ENCODE measurements at places on chromosomes 16 and 17. TPM values are rescaled to one million over a fixed set of nuclear protein-coding genes. Genes with fewer than 3 reads are reported as not detected.

Gene PTX4
- not detected for total RNA-seq

Gene ADAM11
- not detected for total RNA-seq

GRCh38 chr16:51629576-51629975 is 478.5 kb upstream of the SALL1 start:
- no peaks in the 10 kb centered on the region for H3K4me1 ChIP-seq
- no peaks in the 10 kb centered on the region for H3K36me3 ChIP-seq
- H3K27me3 ChIP-seq: no peaks in the 10 kb centered on the region
- no peak for DNase-seq
- H3K27ac ChIP-seq: no peak overlapping the region

DNA sequence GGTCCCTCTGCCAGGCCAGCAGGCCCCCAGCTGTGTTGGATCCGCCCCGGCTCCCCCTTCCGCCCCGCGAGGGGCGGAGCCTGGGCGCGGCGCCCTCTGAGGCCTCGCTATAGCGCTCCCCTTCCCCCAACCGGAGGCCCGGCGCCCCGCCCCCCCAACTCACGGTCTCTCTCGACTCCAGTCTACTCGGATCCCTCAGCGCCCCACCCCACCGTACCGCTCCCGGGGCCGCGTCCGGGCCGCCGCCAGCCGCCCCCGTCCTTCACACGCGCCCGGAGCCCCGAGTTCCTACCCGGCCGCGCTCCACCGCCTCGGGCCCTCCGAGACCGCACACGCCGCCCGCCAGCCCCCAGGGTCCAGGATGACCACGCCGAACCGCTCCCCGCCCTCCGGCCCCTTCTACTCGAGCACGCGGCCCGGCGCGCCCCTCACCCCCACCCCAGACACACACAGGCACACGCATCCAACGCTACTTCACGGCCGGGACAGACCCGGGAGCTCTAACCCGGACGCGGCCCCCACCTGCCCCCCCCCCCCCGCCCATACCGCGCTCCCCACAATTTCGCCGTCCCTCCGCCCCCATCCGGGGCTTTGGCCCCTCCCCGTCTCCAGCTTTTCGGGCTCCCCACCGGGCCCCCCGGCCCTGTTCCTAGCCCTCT is 1.4 kb downstream of the PHF23 start:
- H3K27me3 ChIP-seq: no peaks in the 10 kb centered on the region
- peaks cover 29% of the 10 kb centered on the region for H3K36me3 ChIP-seq
- peaks cover 60% of the 10 kb centered on the region for H3K4me1 ChIP-seq
- peak overlapping the region; percentile 99 for H3K4me3 ChIP-seq
- DNase-seq: peak; percentile 85

DNA sequence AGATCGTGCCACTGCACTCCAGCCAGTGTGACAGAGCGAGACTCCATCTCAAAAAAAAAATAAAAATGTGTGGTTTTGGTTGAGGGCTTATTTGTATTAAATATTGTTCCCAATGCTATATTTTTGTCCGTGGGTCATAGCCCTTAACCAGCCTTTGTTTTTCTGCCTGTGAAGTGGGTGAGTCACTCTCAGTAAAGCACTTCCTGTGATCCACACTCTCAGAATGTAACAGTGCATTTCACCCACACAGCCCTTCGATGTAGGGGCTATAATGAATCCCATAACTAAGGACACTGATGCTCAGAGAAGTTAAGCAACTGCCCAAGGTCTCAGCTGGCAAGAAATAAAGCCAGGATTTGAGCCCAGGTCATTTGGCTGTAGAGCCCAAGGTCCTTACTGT is 34.7 kb upstream of the POLR3E start:
- H3K27ac ChIP-seq: no peak overlapping the region
- no peak overlapping the region for H3K4me3 ChIP-seq
- H3K36me3 ChIP-seq: peaks cover 63% of the 10 kb centered on the region
- no peaks in the 10 kb centered on the region for H3K27me3 ChIP-seq
- no peak for DNase-seq
